Effector CD4-positive, alpha-beta T cell (primary cell): ENCODE measurements at places on chromosomes 13 and 19.
A peak's percentile ranks its signal among the peaks of the same experiment; 100 is the strongest.

- no peak for DNase-seq
Measured at GRCh38 chr13:102930566-102930965, 84.7 kb downstream of the ERCC5 start.

DNA sequence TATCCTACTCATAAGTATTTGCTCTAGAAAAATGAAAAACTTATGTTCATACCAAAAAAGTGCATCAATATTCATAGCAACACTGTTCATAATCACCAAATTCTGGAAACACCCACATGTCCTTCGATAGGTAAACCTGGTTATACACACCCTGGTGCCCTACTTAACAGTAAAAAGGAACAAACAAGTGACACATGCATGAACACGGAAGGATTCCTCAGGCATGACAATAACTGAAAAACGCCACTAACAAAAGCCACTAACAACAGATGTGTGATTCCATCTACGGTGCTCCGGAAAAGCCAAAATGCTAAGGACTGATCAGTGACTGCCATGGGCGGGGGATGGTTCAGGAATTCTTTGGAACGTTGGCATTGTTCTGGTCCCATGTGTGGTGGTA, 65.5 kb downstream of the STK24 start:
- DNase-seq: no peak

- DNase-seq: no peak
Measured at GRCh38 chr13:39816936-39817335, 161.5 kb downstream of the COG6 start.

GRCh38 chr19:28021259-28022185, 1191.4 kb downstream of the UQCRFS1 start:
- DNase-seq: no peak

- DNase-seq: no peak
Measured at GRCh38 chr13:89660752-89661151, 1686.7 kb upstream of the MIR17HG start.

- DNase-seq: no peak
Measured at GRCh38 chr13:82717249-82717648, 1165.0 kb downstream of the SLITRK1 start.

GRCh38 chr13:29476046-29476445, 119.4 kb downstream of the SLC7A1 start:
- DNase-seq: no peak

DNA sequence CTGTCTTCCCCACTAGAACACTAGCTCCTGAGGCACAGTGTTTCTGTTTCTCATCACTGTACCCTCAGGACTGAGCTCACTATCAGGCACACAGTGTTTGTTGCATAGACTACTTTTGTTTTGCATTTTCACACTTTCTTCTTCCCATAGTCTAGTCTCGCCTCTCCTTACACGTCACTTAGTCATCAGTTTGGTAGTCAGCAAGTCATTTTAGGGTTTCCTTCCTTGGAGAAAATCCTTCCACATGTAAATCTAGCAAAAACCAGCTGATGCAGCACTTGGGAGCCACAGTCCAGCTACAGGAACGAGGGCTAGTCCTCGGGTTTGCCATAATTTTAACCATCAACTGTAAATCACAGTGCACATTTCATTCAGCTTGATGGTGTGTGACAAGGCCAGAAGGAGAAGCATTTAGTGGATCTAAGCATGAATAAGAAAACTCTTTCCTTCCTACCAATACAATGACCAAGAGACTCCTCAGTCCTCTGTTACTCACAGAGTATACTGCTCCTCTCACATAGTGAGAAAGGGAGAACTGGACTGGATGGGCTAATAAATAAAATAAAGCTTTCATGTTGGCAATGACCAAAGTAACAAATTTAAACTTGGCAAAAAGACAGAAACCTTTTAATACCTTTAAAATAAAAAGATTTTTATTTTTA, 221.0 kb downstream of the KLF12 start:
- DNase-seq: no peak

DNA sequence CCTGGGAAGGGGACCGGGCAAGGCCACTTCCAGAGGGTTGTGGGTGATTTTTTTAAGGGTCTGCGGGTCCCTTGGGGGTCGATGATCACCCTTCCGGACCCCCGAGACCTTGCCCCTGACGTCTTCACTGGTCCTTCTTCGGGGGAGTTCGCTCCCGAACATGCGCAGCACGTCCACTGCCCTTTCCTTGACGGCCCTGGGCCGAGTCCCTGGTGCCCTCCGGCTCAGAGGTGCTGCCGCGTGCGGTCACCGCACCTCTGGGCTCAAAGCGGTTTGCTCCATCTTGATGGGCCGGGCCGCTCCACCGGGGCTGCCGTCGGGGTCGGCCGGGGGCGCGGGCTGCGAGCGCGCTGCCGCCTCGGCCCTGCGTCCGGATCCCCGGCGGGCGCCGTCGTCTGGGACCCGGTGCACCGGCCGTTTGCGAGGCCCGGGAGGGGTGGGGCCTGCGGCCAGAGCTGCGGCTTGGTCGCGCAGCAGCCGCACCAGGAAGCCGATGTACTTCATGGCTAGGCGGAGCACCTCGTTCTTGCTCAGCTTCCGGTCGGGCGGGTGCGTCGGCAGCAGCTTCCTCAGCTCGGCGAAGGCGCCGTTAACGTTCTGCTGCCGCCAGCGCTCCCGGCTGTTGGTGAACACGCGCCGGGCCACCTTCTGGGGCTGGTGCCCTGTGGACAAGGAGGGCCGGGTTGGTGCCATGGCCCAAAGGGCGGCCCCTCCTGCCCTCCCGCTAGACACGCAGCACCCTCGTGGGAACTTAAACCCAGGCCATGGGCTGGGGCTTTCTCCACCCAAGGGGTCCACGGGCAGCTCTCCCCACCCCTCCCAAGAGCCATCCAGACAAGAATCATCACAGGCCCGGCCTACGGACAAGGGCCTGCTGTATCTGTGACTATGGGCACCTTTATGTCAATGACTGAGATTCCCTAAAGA, 3.3 kb downstream of the LYL1 start:
- peak; percentile 75 for DNase-seq

DNA sequence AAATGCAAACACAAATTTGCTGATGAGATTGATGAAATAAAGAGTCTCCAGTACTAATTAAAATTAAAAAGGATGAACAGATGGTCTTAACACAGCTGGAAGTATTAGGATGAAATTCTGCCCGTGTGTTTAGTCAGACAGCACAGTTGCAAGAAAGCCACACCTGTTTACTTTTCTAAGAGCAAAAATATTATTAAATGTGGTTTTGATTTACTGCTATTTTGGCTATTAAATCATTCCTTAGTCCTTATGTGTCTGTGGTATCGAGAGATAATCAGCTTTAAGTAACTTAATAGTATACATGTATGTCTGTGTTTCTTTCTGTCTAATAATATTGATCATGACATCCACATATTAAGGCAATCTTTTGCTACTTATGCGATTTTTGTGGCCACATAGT, 494.9 kb downstream of the GPC6 start:
- no peak for DNase-seq

DNA sequence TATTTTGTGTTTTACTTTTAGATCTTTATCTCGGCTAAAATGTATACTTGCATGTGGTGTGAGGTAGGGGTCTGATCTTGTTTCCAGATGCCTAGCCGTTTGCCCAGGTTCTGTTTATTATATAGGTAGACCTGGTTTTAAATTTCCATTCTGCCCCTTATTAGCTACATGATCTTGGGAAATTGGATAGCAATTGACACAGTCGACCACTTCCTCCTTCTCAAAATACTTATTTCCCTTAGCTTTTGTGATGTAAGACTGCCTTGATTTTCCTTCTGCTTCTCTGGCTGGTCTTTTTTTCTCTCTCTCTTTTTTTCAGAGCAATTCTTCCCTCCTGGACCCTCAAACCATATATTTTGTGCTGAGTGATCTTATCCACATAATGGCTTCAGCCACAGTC, 3.0 kb upstream of the PGLYRP1 start:
- DNase-seq: no peak

- DNase-seq: no peak
Measured at GRCh38 chr13:107976628-107977027, 238.7 kb downstream of the LIG4 start.

GRCh38 chr19:34669305-34669704, 7.7 kb downstream of the SCGB2B2 start:
- no peak for DNase-seq

DNA sequence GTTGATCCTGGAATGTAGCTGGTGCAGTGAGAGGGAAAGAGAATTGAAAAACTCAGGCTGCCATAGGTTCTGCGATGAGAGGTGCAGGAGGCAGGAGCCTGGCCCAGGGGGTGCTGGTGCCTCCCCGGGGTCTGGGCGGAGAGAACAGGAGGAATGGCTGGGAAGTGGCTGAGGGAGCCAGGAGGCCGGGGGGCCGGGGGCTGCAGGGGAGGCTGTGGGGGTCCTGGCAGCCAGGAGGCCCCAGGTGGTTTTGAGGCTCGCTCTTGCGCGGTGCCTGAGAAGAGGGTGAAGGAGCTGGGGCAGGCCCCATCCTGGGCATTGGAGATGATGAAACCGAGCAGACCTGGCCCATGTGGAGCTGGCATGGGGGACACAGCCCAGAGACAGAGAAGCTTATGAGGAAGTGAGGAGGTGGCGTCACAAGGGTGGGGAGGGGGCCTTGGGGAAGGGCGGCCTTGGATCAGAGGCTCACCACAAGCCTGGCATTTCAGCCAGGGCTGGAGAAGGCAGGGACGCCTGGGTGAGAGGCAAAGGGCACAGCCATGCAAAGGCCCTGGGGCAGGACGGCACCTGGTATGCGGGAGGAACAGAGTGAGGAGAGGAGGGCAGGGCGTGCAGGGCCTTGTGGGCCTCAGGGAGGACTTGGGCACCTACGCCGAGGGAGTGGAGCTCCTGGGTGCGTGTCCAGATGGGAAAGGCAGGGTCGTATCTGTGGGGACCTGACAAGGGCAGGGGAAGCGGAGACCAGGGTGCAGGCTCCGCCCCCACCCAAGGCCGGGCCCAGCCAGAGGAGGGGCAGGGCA, 1.3 kb upstream of the TEKTIP1 start:
- DNase-seq: no peak

DNA sequence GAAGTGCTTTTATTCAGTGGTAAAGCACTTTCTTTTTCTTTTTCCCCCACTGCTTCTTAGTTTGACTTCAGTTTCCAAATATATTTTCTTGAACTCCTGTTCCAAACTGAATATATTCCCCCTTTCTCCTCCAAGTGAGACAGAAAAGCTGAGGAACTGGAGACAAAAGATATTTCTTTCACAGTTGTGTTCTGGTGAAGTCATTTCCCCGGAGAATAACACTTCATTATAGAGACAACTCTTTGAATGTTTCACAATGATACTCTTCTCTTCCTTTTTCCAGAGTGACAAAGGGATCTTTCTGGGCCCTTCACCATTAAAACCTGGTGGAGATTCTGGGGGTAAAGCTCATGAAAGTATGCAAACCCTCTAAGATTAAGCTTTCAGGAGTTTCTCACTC, 860.8 kb upstream of the SLITRK5 start:
- DNase-seq: no peak

- DNase-seq: no peak
Measured at GRCh38 chr19:32800754-32801153, 68.8 kb downstream of the SLC7A9 start.

DNA sequence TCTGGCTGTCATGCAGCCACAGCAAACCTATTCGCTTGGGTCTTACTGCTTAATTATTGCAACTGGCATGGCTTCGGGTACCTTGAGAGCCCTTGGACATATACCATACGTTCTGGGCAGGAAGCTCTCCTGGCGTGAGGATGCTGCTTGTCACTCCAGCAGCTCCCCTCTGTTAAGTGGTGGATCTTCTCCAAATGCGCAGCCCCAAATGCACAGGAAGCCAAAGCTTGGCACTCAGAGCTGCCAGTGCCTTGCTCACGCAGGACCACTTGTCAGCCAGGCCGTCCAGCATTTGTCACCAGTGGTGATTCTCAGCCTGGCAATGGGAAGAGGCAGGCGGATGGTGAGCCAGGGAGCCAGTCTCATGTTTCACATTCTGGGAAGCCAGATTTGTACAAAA, 158.6 kb downstream of the KATNAL1 start:
- no peak for DNase-seq

DNA sequence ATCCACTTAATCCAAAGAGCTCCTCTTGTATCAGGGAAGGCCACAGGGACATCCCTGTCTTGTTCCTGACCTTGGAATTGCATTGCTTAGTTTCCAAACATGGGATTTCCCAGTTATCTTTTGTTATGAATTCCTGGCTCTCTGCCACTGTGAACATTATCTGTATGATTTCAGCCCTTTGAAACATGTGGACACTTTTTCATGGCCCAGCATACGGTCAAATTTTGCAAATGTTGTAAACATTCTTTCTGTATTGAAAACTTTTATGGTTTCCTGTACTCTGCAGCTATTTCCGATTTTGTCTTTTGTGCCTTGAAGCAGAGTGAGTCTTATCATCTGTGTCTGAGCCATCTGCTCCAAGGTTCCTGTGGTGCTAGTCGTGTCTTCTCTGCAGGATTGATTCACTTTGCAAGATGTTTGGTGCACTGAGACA, 4.5 kb upstream of the CFAP97D2 start:
- DNase-seq: no peak

DNA sequence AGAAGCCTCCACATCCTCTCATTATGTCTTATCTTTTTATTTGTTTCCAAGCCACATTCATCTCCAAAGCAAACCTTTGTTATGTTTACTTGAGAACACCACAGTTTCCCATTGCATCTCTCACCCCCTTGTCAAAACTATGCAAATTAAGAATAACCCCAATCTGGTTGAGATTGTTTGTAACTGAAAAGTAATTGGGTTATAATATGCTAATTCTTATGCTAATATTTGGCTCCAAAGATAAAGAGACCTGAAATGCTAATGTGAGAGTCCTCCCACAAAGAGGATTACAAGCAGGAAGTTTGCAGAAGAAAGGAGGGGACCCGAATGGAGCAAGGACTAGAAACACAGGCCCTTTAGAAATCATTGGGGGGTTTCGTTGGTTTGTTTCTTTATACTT, 92.9 kb upstream of the UBL3 start:
- no peak for DNase-seq

DNA sequence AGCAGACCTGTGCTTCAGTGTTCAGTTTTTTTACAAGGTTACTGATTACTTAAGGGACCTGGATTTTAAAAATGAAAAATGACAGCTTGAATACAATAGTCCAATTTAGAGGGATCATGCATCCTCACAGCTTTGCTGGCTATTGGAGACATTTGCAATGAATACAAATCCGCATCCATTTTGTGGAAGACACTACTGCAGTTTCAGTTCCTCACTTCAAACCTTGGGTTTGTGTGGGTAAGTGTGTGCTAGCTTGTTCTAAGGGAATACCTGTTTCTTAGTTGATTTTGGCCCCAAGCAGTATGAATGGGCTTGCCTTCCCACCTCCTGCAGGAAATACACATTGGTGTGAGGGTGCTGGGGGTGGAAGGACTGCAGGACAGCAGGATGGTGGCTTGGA, 222.4 kb downstream of the OLFM4 start:
- DNase-seq: no peak

DNA sequence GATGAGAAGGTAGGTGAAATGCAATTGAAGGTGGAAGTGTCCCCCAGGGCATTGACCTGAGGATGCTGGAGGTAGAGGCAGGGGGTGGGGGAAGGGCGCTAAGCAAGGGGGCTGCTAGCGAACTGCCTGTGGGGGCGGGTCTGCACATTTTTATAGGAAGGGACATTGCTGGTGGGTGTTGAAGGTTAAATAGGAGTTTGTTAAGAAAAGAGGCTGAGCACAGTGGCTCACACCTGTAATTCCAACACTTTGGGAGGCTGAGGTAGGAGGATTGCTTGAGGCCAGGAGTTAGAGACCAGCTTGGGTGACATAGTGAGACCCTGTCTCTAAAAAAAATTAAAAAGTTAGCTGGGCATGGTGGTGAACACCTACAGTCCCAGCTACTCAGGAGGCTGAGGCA, 5.5 kb upstream of the ACP4 start:
- DNase-seq: no peak

- no peak for DNase-seq
Measured at GRCh38 chr19:54208784-54209057, 8.1 kb downstream of the RPS9 start.

GRCh38 chr13:93450191-93450621, 223.6 kb downstream of the GPC6 start:
- DNase-seq: no peak
